ENCODE measurements at places on chromosomes 6 and 20.
A peak's percentile ranks its signal among the peaks of the same experiment; 100 is the strongest.

GRCh38 chr6:20463396-20463795, 61.7 kb downstream of the E2F3 start:
- DNase-seq, result peak; percentile 33

DNA sequence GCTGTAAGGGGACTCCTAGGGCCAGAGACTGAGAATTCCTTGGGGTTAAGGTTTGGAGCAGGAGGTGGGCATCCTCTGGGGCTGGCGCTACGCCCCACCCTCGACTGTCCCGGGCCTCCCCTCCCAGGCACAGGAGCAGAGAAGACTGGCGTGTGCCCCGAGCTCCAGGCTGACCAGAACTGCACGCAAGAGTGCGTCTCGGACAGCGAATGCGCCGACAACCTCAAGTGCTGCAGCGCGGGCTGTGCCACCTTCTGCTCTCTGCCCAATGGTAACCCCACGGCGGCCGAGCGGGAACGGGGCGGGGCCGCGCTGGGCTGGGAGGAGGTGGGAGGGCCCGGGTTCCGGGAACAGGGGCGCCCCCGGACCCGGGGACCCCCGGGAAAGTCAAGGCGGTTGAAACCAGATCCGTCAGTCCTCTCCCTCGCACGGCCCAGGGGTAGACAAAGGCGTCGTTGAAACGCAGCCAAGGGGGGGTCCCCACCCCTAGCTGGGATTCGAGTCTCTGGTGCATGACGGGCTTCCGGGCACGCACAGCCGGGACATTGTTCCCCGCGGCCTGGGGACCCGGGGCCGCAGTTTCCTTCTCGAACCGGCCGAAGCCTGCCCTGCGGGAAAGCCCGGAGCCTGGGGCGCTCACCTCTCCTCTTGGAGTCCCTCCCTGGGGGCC, 844 bp downstream of the WFDC2 start:
- DNase-seq, result peak; percentile 21

GRCh38 chr20:44731657-44732056, 14.0 kb upstream of the KCNK15 start:
- DNase-seq, result no peak

DNA sequence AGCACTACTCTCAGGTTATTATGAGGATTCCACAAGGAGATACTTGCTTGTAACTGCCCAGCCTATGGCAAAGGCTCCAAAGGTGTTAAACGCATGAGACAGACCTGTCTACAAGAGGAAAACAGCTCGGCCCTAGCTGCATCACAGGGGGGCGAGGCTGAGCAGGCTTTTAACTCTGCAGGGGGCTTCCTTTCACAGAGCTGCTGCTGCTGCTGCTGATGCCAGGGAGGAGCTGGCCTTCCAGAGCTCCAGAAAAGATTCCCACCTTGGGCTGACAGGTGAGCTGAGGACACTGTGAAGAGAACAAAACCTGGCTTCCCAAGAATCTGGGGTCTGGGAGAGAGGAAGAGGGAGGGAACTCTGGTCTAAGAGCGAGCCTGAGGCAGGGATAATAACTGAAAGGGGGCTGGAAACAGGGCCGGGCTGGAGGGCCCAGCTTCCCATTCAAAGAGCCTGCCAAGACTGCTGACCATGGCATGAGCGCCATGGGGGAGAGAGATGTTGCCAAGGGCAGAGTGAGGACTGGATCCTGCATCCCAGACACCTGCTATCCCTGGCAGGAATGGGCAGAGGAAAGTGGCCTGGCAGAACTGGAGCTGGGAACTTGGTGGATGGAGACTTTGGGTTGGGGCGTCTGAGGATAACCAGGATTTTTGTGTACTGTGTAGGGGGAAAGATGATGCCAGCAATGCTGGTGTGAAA, 211.1 kb upstream of the LRFN2 start:
- no peak for DNase-seq

DNA sequence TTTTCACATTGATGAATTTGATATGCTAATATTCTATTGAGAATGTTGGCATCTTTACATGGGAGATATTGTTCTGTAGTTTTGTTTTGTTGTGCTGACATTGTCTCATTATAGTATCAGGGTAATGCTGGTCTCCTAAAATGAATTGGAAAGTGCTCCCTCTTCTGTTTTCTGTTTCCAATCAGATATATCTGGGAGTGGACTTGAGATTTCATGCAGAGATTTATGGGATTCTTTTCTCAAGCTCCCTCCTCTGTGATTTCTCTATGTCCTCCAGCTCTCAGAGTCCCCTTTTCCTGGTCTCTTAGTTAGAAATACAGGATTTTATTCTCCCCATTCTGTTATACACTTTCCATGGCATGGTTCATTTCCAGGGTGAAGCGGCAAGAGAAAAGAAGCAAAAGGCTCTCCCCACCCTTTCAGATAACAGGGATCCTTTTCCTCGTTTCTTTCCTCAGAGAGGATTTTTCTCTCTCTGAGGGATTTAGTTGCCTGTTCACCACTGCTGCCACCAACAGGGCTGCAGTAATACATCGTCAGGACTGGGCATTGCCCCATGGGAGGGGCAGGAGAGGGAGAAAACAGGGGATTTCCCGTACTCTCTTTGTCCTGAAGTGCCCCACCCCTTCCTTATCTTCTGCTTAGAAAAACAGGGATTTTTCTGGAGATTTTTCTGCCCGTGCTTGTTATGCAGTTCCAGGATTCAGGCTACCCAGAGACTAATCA, 59.3 kb upstream of the STMND1 start:
- DNase-seq, result no peak

GRCh38 chr6:84764332-84765049, at the start of gene TBX18:
Gene TBX18 (minus strand): TSS chr6:84764598. CDS start chr6:84764181, 417 bp downstream.
- DNase-seq, result no peak

- no peak for DNase-seq
These were observed 84.4 kb downstream of the EYA2 start for GRCh38 chr20:46978951-46979491.

GRCh38 chr20:60749804-60750602, 502.1 kb upstream of the CDH4 start:
- DNase-seq, result no peak

GRCh38 chr6:150352321-150353296, 16.2 kb upstream of the IYD start:
- no peak for DNase-seq

DNA sequence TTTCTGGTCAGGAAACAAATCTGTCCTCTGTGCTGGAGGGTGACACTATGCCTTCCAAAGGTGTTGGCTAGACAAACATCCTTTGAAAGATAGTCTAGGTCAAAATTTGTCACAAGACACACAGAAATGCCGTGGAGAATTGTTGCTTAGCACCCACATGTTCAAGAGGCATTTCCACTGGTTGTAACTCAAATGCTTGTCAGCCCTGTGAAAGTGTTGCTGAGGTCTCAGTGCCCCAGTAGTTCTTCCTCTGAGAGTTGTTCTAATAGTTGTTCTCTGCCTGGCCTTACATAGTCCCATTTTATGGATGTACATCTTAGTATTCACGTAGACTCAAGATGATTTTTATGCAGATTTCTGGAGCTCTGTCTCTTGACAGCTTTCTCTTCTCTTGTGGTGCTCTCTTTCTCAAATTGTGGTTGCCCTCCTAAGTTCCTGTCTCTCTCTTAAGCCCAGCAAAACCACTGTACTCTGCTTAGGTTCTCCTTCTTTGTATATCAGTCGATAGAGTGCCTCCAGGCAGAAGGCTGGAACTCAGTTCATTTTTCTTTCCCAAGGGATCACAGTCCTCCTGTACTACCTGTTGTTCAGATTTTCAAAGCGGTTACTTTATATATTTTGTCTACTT, 39.5 kb upstream of the REV3L start:
- no peak for DNase-seq

- no peak for DNase-seq
These were observed 85.5 kb upstream of the ZNF217 start for GRCh38 chr20:53678990-53679596.

- DNase-seq, result peak; percentile 29
These were observed 140.4 kb upstream of the SLC24A3 start for GRCh38 chr20:19071902-19072498.

DNA sequence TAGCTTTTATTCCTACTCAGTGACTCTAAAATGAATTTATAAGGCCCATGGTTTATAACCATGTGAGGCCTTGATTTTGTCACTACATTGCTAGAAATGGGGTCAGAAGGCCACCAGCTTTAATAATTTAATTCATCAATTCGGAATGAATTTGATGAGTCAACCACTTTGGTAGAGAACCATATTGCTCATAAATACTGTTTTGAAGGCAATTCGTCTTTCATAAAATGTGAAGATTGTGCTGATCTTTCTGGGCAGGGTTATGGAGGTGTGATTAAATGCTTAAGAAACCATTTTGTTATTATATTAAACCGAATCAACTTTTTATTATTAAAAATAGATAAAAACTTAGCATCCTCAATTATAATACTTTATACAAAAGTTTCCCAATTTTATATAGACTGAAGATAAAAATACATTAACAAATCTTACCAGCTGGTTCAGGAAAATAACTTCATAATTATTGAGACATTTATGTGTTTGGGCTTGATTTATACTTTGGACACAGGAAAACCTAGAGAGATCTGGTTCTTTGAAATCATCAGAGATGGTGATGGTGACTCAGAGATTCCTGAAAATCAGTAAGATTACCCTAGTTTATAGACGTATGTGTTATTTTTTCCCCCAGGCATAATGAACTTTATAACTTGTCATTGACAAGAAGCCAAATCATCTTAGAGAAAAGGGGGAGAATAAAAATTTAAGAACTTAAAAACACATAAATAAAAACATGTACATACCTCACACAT, 10.6 kb downstream of the HCRTR2 start:
- DNase-seq, result no peak

GRCh38 chr20:4932061-4932460, 69.2 kb downstream of the SLC23A2 start:
- DNase-seq, result no peak

- DNase-seq, result no peak
These were observed 39.4 kb upstream of the CCN6 start for GRCh38 chr6:112014483-112014882.

GRCh38 chr20:60254901-60255411, 296.7 kb downstream of the CDH26 start:
- DNase-seq, result no peak

DNA sequence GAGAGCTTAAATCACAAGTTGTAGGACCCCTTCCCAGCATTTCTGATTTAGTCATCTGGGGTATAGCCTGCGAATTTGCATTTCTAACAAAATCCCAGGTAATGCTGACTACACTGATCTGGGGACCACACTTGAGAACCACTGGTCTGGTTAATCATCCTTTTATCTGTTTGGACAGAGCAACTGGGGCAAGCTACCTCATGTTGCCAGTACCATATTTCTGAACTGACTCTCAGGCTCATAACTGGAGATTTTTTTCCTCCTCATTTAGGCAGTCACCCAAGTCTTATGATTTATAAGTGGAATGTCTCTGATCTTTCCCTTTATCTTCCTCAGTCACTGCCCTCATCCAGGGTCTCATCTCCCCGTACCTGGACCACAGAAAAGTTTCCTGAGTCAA, 12.0 kb upstream of the GTF3C6 start:
- no peak for DNase-seq

- no peak for DNase-seq
These were observed 13.9 kb downstream of the TOMM6 start for GRCh38 chr6:41801380-41801779.

DNA sequence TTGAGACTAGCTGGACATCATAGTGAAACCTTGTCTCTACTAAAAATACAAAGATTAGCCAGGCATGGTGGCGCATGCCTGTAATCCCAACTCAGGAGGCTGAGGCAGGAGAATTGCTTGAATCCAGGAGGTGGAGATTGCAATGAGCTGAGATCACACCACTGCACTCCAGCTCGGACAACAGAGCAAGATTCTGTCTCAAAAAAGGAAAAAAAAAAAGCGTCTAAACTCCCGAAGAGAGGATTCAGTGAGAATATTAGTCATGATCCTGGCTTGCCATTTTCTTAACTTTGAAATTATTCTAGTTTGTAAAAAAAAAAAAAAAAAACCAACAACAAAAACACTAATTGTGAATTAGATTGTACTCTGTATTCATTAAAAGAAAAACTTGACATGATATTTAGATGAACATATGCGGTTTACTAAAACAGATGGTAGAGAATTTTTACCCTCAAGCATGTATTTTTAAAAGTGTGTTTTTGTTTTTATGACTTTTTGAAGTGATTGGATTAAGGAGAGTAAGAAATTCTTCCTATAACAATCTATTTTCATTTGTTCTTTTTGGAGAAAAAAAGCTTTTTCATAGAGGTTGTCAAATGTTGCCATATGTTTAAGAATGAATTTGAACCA, 80.7 kb downstream of the UST start:
- no peak for DNase-seq

DNA sequence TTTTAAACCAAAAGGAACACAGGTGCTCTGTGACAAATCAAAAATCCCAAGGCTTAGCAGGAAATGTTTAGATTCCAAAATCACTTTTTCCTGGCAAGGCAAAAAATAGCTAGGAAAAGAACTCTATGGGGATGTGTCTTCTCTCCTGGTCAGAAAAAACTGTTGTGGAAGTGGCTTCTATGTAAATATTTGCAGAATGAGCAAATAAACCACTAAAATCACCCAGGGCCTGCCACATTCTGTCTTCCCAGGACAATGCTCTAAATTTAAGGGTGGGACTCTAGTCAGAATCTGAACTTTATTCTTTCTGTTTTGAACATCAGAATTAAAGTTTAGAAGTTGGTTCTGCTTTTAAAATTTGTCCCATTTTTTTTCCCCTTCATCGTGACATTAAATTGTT, 29.3 kb downstream of the GCM1 start:
- no peak for DNase-seq

GRCh38 chr6:50992704-50993625, 174.3 kb downstream of the TFAP2B start:
- DNase-seq, result no peak

DNA sequence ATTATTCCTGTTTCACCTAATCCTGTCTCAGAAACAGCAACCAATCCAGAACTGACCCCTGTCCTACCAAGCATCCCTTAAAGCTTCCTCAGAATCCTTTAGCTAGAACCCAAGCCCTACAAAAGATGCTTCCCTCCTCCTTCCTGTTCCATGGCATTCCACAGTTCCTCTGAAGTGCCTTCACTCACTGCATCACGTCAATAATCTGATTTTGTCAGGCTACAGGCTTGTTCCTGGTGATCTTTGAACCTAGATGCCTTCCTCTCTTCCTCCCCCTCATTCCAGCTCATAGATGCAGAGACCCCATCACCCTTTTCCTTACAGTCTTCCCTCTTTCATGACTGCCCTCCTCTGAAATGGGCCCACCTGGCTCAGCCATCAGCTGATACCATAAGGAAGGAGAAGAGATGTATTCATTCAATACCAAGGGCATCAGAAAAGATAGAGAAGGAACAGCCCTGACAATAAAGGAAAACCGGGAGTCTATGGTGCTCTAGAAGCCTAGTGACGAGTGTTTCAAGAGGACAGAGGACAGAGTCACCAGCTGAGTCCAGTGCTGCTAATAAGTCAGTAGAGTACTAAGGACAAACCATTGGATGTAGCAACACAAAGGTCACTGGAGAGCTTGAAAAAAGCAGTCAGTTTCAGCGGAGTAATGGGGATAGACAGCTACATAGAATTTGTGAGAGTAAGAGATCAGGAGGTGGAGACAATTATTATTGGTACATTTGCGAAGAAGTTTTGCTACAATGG, 62.5 kb upstream of the SPDEF start:
- no peak for DNase-seq

GRCh38 chr6:47852727-47853126, 70.9 kb downstream of the OPN5 start:
- DNase-seq, result no peak

GRCh38 chr6:45822873-45823272, 192.8 kb downstream of the CLIC5 start:
- no peak for DNase-seq
